ENCODE measurements at places on chromosomes 1 and 21.

GRCh38 chr1:108082738-108083562 is 117.2 kb downstream of the SLC25A24 start:
- DNase-seq, result no peak

- no peak for DNase-seq
These were observed 66.3 kb downstream of the CNST start for GRCh38 chr1:246632281-246633168.

- no peak for DNase-seq
These were observed 290.9 kb downstream of the HLX start for GRCh38 chr1:221170171-221170570.

DNA sequence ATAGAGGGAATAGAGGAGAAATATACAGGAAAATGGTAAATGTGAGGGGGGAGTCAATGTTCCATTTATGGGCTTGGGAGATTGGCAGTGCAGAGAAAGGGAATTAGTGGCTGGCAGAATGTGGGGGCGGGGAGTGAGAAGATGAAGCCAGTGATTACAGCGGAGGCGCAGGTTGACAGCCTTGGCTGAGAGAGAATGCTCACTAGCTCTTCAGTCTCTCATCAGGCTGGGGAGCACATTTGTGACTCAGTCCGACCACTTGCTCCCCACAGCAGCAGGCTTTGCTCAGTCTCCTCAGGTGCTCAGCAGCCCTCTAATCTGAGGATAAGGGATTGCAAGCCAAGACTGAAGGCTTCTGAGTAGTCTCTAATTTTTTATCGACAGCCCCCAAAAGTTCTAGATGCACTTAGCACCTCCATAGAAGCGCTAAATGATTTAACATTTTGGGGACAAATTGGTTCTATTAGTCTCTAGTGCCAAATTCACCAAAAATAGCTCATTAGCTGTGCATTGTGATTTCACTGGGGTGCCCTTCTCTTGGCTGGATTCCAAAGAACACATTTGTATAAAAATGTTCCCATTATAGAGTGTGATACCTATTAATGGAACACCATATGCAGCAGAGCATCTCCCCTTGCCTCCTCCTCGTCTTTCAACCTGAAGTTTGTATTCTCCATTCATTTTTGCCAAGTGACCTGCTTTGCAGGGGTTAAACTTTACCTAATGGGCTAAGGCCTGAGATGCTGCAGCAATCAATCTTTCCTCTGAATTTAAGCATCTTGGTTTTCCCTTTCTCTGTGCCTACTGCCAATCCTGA is 191.8 kb downstream of the ZNF326 start:
- no peak for DNase-seq

DNA sequence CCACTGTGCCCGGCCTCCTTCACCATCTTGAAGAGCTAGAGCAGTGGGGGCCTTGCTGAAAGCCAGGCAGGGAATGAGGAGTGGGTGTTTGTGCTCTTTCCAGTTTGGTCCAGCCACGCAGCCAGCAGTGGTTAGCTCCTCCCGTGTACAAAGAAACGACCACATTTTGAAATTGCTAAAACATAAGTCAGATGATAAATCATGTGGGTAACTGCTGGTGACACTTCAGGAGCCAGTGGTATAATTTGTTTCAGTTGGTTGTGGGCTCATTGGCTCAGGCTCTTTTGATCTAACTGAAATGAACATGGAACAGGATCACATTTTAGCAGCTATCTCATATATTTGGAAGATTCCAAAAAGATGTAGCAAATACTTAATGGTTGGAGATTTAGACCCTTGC is 87.6 kb downstream of the MTR start:
- no peak for DNase-seq

- no peak for DNase-seq
These were observed 76.3 kb upstream of the BEND5 start for GRCh38 chr1:48853006-48853405.

- DNase-seq, result no peak
These were observed 374 bp downstream of the MAB21L3 start for GRCh38 chr1:116111524-116112021.

GRCh38 chr1:167441222-167441621 is 77.1 kb downstream of the CD247 start:
- no peak for DNase-seq

GRCh38 chr1:117060441-117061317 is 553 bp downstream of the TTF2 start:
- peak; percentile 7 for DNase-seq

DNA sequence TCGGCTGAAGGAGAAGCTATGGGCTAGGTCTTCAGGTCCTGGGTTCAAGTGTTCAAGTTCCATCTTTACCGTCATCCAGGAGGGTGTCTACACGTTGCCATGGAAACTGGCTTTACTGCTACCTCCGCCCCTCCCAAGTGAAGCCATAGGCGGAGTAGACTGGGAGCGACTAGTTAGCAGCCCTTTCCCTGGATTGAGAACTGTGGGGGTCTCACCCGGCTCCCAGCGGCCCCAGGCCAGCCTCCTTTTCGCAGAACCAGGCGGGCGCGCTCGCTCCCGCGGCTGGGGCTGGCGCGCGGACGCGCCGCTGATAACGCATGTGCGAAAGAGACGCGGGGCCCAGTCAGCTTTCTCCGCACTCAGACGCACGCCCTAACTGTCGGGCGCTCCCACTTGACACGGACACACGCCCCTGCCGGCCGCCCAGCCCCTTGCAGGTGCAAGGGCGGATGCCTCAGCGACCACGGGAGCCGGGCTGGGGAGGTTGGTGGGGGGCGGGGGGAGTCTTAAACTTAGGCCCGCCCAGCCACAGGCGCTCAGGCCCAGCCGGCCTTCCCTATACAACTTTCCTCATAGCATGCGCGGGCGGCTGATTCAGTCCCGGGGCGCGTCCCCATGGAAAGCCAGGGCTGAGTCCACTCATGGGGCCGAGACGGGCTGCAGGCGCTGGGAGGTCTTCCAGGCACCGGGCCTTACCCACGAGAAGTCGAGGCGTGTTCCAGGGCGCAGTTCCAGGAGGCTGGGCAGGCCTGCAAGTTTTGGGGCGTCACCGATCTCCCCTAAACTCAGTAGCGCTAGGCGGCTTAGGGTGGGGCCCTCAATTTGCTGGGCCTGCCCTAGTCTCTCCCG is 7.4 kb downstream of the EFNA4 start:
- peak; percentile 81 for DNase-seq

DNA sequence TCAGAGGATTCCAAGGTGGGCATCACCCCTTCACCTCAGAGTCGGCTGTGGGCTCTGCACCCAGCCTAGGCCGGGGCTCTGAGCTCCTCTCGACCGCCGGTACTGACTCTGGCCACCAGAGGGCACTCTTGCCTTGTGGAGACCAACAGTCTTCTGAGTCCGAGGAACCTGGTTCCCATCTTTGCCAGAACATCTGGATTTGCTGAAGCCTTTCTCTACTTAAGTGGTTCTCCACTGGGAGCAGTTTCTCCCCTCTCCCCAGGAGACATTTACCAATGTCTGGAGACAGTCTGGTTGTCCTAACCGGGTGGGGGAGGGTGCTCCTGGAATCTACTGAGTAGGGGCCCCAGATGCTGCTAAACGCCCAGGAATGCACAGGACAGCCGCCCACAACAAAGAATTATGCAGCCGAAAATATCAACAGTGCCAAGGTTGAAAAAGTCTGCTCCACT is 9.4 kb downstream of the ETV3L start:
- DNase-seq, result peak; percentile 70

GRCh38 chr21:31837618-31838390 is 35.0 kb upstream of the HUNK start:
- no peak for DNase-seq

DNA sequence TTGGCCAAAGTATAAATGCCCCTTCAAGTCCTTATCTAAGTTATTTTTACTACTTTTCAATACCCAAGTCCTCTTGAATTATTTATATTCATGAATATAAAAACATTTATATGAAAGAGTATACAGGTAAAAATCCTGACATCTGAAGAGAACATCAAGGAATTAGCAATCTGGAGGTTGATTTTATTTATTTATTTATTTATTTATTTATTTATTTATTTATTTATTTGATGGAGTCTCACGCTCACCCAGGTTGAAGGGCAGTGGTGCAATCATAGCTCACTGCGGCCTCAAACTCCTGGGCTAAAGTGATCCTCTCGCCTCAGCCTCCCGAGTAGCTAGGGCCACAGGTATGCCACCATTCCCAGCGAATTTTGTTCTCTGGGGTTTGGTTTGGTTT is 93.2 kb downstream of the ZZZ3 start:
- no peak for DNase-seq

DNA sequence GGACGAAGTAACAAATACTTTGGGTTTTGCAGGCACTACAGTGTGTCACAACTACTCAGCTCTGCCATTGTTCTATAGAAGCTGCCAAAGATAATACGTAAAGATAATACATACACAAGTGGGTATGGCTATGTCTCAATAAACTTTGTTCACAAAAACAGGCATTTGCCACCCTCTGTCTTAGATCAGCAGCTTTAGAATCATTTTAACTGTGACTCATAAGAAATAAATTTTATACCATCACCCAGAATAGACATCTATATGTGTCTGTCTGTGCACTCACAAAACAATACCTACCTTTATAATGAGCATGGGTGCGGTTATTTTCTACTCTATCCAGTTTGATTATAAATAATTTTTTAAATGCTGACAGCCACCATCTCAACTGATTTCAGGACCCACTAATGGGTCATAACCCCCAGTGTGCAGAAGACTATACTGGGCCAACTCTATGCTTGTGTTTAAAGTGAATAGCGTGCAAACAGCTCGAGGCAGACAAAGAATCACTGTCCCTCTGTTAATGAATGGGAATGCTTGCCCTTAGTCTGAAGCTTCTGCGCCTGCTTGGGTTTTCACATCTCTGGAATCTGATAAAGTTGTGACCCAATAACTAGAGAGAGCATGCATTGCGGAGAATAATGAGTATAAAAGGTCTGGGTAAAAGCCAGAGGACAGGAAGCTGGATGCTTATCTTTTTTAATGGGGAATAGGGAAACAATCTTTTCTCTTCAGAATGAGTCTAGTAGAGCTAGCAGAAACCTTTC is 216.2 kb downstream of the PLPP3 start:
- DNase-seq, result no peak

- DNase-seq, result no peak
These were observed 24.0 kb upstream of the CPT2 start for GRCh38 chr1:53172426-53173128.

DNA sequence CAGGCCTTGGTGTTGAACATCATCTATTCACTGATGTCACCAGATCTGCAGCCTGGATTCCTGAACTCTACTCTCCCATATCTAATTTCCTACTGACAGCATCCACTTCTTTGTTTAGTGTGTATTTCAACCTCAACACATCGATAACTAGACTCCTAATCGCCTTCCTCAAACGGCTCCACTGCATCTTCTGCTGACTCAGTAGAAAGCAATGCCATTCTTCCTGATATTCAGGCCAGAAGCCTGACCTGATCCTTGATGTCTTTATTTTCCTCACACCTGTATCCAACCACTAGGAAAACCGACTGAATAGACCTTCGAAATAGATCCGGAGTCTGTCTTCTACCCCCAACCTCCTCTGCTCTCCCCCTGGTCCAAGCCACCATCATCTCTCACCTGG is 466.9 kb downstream of the PCP4 start:
- no peak for DNase-seq

DNA sequence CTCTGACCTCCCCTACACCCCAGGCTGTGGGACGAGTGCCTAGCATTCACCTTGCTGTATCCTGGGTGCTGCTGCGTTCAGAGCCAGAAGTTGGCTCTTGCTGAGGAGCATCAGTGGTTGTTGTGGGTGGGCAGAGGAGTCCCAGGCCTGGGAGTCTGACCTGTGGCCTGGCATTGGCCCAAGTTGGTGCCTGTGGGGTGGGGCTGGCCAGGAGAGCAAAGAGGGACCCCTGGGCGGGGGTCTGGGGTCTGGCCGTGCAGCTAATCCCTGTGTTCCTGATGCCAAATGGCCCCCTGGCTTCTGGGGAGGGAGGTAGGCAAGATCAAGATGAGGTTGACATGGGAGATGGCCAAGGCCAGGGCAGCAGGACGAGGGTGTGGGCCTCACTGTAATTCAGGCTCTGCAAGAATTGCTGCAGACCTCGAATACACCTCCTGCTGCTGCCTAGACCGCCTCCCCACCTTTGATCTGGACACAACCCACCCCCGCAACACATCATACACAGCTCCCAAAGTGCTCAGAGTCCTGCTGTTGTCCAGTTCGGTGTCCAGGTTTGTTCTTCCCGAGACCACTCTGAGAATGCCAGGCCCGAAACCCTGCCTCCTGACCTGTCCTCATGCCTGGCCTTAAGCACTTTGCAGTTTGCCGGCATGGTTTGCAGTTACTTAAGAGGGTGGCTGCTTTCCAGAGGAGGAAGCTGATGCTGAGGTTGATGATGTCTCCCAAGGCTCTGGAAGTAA is 28.7 kb downstream of the CDK18 start:
- DNase-seq, result no peak

GRCh38 chr1:169027607-169028320 is 78.7 kb upstream of the ATP1B1 start:
- DNase-seq, result no peak

GRCh38 chr1:236645016-236645680 is 40.8 kb upstream of the HEATR1 start:
- no peak for DNase-seq

DNA sequence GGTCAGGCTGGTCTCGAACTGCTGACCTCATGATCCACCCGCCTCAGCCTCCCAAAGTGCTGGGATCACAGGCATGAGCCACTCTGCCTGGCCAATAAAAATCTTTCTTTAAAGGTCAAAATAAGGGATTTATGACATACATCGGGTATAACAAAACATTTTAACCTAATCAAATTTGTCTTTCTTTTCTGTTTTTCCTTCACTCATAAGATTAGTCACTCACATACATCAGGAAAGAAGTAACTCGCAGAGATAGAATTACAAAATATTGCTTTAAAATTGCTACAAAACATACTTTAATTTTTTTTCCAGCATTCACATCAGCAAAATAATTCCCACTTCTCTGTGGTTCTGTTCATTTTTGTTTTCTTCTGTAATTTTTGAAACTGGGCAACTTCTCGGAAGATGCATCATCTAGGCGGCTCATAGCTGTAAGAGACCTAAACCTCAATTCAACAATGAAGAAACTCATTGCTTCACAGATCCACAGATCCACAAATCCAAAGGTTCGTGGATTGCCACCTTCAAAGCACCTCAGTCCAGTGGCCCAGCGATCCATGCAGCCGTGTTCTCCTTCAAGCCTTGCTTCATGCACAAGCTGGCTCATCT is 39.7 kb downstream of the NEK2 start:
- no peak for DNase-seq

DNA sequence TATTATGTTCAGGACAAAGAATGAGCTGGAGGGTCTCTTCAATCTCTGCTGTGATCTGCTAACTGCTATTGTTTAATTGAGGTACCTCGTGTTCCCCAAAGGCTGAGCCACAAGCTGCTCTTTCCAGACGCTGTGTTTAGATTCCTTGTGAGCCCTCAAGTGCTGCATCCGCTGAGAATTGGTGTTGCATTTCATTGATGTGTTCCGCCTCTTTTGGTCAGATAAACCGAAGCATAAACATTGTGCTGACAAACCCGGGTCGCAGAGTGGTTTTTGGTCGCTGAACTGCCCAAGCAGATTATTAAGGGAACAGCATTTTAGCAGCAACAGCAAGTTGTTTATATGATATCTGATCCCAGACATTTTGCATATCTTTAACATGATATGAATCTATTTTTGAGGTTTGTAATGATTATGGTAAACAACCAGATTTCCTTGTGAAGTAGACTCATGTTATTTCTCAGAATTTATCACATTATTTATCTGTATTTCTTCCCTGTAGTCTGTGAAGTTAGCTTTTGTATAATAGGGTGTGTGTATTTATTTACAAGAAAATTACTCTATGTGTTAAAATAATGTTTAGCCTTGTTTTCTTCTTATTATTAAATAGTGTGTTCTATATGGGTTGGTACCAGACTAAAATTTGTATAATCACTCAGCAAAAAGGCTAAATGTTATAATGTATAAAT is 217.2 kb upstream of the C1orf105 start:
- DNase-seq, result no peak

Data from NCI-H1105 (cell line).